Activated CD4-positive, alpha-beta T cell treated with anti-CD3 and anti-CD28 coated beads for 24 hours (primary cell): ENCODE measurements at places on chromosomes 3 and 15.

- DNase-seq = peak; percentile 26
Observed at GRCh38 chr15:35751413-35752133, 205.6 kb upstream of the DPH6 start.

DNA sequence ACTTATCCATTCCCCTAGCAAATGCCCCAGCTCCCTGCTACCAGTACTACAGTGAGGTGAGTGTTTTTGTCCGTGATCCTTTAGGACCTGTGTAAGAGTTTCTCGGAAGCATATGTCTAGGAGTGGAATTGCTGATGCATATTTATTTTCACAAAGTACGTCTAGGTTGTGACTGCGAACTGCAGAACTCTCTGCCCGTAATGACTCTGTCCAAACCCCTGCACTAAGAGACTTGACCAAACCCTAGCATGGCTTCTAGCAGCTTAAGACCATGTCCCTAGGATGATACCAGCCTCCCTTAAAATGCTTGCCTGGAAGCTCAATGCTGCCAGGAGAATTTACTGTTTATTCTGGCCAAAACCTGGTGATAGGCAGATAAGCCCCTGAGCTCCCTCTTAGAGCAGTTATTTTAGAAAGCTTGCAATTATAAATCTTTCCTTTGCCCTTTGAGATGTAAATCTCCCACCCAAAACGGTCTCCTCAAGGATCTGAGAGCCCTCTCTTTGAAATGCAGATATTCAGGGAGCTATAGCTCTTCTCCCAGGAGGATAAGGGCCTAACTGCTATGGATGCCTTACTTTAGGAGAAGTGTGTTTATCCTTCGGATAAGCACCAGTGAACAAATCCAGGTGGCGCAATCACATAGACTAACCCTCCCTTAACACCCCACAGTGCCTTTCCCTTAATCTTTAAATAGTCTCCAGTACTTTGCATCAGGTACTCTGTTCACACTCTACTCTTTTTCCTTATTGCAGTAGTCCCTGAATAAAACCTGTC is 14.7 kb upstream of the CA12 start:
- no peak for DNase-seq

DNA sequence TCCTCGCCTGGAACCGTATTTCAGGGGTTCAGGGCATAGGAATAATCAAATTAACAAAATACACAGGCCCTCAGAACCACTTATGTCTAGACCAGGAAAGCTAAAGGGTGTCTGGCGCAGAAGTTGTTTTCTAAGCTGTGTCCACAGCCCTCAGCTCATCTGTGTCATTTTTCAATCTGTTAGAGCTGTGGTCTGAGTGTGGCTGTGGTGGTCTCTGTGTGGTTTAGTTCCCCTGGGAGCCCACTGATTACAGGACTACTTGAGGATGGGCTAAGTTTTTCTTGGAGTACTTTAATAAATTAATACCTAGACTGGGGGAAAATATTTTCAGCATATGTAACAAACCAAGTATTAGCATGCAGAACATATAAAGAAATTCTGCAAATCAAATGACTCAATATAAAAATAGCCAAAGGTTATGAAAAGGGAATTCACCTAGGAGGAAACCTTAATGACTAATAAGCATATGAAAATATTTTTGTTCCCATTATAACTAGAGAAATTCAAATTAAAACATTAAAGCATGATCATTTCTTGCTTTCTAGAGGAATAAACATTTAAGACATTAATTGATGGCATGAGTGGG is 186.3 kb downstream of the SATB1 start:
- no peak for DNase-seq

DNA sequence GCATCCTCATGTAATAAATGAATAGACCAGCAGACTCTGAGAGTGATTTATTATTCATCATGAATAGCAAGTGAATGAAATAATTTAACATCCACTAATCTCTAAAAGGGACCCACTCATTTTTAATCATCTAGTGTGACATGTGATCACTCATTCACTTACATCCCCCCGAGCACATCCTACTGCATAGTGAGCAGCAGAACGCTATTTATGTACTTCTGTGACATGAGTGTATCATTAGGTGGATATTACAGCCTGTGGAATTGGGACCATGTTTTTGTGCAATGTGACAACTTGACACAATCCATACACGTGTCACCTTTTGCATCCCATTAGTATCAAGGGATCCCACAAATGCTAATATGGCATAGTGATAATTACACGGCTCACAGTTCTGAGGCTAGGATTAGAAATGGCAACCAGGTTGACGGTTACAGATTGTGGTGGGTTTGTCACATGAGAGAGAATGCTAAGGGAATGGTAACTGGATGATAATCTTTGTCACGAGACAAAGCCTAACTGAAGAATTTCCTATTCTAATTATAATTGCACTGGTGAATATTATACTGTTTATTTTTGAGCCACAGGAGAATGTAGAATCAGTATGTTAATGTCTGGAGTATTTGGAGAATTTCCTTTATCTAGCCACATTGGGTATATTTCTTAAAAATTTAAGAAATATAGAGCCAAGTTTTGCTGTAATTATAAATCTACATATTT is 595.2 kb upstream of the TBL1XR1 start:
- no peak for DNase-seq

GRCh38 chr3:40242216-40242615 is 67.3 kb upstream of the EIF1B start:
- DNase-seq = no peak

DNA sequence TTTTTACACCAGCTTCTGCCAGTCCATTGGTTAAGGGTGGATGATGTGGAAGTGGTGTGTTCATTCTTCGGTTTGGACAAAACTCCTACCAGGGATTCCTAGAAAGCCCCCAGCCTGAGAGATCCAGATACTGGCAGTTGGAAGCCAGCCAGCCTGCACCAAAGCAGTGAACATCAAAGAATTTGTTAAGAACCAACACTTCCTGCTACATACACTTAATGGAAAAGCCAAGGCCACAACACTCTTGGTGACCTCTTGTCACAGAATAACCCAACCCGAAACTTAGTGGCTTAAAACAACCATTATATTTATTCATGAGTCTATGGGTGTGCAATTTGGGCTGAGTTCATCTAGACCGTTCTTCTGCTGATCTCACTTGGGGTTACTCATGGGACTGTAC is 42.9 kb upstream of the ADAMTS9 start:
- DNase-seq = no peak

- DNase-seq = no peak
Observed at GRCh38 chr3:42507252-42507651, 4.8 kb downstream of the VIPR1 start.

- no peak for DNase-seq
Observed at GRCh38 chr3:16073203-16073602, 101.3 kb upstream of the GALNT15 start.

- no peak for DNase-seq
Observed at GRCh38 chr15:84856731-84857417, 27.6 kb upstream of the SLC28A1 start.

DNA sequence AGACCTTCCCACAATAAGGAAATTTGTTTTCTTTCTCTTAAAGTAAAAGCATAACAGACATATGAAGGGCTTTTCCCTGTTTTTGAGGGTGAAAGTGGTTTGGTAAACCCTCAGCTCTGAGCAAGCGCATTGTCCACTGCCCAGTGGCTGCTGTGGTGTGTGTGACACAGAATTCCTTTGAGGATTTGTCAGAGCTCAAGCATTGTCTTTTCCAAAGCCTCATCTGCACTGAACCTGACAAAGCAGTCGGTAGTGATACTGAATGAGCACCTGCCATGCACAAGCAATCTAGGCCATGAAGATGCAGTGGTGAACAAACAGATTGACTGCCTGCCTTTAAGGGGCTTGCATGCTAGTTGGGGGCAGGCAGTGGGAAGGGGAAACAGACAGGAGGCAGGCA is 128.3 kb downstream of the PLCL2 start:
- no peak for DNase-seq

DNA sequence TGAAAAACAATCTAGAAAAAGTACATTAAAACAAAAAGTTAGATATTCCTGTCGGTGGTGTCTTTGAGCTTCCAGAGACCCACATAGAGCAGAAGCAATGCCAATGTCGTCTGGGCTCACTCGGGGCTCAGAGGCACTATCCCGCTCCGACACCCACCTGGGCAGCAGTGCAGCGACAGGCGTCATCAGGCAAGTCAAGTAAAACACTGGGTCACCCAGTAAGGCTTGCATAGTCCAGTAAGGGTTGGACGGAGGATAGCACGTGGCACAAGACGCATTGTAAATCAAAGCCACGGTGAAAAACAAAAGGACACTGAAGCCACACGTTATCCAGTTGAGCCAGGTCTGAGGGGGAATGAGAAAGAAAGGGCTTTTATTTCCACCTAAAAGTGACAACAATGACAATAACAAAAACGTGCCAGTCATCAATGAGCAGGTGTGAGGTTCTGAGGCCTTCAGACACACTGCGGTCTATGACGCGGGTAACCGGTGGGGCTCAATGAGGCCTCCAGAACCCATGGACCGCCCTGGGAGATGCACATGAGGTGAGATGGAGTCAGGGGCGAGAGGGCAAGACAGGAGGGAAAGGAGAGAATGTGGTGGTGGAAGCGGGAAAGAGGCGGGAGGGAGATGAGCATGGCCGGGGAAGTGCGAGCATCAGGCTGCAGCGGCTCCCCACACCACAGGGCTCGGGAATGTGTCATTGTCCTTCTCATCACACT is 183.0 kb downstream of the ATP10A start:
- DNase-seq = no peak

GRCh38 chr15:95793231-95793630 is 537.3 kb upstream of the NR2F2 start:
- DNase-seq = no peak

- no peak for DNase-seq
Observed at GRCh38 chr15:70375586-70375985, 277.9 kb upstream of the TLE3 start.

DNA sequence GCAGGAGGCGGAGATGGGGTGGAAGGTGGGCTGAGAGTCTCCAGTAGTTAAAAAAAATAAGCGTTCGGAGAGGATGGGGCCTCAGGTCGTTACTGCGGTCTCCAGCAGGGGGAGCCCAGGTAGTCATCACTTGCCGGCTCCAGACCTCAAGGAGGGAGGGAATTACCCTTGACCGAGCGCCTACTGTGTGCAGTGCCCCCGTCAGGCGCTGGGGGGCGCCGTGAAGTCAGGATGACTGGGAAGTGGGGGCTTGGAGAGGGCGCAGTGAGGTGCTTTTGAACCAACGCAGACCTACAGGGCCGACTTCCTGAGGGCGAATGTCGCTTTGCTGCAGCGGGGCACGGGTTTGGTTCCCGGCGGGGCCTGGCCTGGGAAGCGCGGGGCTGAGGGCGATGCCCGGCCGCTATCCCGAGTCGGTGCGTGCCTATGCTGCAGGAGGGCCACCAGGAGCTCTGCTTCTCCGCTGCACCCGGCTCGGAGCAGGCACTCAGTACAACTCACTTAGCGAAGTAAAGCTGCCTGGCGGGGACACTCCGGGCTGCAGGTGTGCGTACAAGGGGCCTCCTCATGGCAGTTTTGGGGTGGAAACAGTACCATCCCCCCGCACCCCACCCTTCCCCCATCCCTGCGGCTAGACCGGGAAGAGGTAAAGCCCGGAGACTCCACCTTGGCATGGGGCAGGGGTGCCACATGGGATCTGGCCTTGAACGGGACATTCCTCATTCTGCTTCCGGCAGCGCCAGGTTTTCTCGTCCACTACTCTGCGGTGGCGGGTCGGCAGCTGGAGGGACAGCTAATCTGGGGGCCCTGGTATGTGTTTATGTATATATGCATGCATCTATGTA is 79.8 kb downstream of the RHCG start:
- peak; percentile 72 for DNase-seq

DNA sequence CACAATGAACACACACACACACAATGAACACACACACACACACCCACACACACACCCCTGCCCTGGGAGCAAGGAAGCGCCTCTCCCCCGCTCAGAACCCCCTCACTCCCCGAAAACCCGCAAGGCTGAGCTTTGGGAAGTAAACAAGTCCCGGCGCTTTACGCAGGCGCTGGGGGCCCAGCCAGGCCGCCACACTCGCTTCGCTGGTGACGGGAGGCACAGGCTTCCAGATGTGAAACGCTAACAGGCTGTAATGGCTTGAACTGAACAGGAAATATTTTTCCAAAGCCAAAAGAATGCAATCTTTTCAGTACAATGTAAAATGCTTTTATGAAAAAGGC is 122.7 kb upstream of the IGF1R start:
- DNase-seq = no peak

- no peak for DNase-seq
Observed at GRCh38 chr3:109178708-109179107, 42.2 kb downstream of the C3orf85 start.

DNA sequence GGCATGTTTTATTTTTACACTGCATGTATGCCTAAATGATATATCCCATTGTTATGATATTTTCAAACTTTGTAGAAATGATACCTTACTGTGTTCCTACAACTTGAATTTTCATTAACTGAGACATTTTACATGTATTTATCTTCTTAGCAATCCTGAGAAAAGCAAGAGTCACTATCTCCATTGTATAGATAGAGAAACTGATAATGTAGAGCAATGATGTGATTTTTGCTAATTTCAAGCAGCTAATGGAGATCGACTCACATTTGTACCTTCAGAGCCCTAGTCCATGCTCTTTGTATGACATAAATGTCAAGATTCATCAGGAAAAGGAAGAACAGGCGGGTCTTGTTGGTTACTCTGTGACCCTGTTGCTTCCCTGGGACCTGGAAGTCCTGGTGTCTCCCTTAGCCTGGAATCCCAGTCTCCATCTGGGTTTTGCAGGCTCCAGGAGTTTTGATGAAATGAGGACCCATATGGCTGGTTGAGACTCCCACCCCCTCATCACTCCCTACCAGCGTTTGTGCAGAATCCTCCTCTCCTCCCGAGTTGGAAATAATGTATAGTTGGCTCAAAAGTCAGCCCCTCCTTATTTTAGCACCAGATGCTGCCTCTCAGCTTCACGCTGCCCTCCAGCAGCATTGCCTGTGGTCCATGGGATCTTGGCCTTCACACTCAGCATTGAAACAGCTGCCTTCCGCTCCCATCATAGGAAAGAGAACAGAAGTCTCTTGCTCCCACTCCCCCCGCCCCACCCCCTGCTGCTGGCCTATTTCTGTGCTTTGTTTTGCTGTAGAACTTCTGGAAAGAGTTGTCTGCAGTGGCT is 67.1 kb downstream of the APBA2 start:
- no peak for DNase-seq

DNA sequence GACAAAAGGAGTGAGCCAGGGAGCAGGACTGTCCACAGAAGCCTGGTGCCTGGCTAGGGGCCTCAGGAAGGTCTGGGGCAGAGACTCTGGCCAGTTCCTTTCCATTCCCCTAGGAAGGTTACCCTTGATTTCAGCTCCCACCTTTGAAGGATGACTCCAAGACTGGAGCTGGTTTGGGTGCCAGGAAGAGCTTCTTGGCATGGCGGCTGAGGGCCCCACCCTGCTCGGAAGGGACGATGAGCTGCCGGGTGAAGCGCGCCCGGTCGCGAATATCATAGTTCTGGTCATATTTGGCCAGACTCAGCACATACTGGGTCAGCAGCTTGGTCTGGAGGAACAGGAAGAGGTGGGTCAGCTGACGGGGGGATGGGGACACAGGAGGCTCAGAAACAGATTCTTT is 19.4 kb upstream of the CPEB1 start:
- DNase-seq = no peak
